Uterus (tissue), 4 donors: ENCODE measurements at places on chromosomes 11 and 22. TPM values are rescaled to one million over a fixed set of nuclear protein-coding genes. Genes with fewer than 3 reads are reported as not detected.

Gene TMEM191C
- not detected for total RNA-seq

Gene OR8A1
- total RNA-seq = not detected

Gene RAB38
- total RNA-seq = 56.8 TPM

Gene CHADL
- not detected for total RNA-seq

Gene HTR3B
- total RNA-seq = not detected

Gene OR51F2
- total RNA-seq = not detected

Gene TLCD5
- total RNA-seq = 11.0 TPM

Gene BBOX1
- total RNA-seq = not detected

Gene CALCA
- total RNA-seq = not detected

Gene LSP1
- total RNA-seq = 22.6 TPM

Gene GDPD4
- 0.07 TPM for total RNA-seq

Gene CYB5R2
- total RNA-seq = 10.5 TPM

Gene ESRRA
- 49.2 TPM for total RNA-seq

Gene RFPL2
- total RNA-seq = not detected

Gene TUB
- 53.9 TPM for total RNA-seq

Gene CHRNA10
- total RNA-seq = not detected

Gene CFAP300
- total RNA-seq = 7.4 TPM

Gene CLTCL1
- total RNA-seq = 1.0 TPM

Gene IGLL1
- total RNA-seq = 0.48 TPM

Gene CD3E
- 2.4 TPM for total RNA-seq
